Spinal cord (tissue), 10 donors: ENCODE measurements at places on chromosomes 11 and 22. TPM values are rescaled to one million over a fixed set of nuclear protein-coding genes. Genes with fewer than 3 reads are reported as not detected.

Gene UBQLNL
- total RNA-seq, result 0.55 TPM

Gene TBX10
- total RNA-seq, result not detected

Gene MMP12
- not detected for total RNA-seq

Gene CARD10
- total RNA-seq, result 4.0 TPM

Gene HBE1
- 14.4 TPM for total RNA-seq

Gene MYEOV
- total RNA-seq, result not detected

Gene MYOD1
- total RNA-seq, result not detected

Gene CATSPERZ
- total RNA-seq, result 0.69 TPM

Gene C11orf16
- total RNA-seq, result not detected
